DMS153 (cell line): ENCODE measurements at places on chromosomes 6 and 20.
A peak's percentile ranks its signal among the peaks of the same experiment; 100 is the strongest.

GRCh38 chr6:29759457-29759856, 36.2 kb downstream of the HLA-F start:
- DNase-seq: peak; percentile 81

- peak; percentile 49 for DNase-seq
Observed at GRCh38 chr6:90000864-90001731, 106.8 kb downstream of the GJA10 start.

DNA sequence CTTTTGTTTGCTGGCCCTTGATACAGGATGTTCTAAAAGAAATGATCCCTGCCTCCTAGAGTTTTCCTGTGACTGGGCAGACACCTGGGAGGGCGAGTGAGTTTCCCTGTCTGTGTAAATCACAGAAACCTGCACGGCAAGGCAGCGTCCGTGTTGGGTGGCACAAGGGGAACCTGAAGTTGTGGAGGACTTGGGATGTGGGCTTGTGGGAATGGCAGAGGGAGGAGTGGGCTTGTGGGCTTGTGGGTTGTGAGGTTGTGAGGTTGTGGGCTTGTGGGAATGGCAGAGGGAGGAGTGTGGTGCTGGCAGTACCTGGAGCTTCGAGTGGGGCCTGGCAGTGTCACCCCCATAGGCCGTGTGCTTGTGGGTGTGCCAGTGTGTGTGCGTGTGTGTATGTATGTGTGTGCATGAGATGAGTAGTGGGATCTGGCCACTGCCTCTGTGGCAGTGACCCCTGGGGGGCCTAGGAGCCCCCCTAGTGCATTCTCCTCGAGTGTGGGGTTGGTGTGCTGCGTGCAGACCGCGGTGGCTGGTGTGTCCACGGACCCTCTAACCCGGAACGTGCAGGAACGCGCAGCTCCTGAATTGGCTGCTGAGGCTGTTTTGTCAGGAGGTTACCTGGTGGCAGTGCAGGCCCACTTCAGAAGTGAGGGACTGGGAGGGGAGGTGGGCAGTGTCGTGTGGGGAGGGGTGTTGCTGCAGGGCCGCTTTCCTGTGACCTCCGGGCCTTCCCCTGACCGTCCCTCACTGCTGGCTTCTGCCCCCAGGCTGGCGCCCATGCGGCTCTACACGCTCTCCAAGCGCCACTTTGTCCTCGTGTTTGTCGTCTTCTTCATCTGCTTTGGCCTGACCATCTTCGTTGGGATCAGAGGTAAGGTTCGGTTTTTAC, 13.0 kb downstream of the TMEM181 start:
- no peak for DNase-seq

DNA sequence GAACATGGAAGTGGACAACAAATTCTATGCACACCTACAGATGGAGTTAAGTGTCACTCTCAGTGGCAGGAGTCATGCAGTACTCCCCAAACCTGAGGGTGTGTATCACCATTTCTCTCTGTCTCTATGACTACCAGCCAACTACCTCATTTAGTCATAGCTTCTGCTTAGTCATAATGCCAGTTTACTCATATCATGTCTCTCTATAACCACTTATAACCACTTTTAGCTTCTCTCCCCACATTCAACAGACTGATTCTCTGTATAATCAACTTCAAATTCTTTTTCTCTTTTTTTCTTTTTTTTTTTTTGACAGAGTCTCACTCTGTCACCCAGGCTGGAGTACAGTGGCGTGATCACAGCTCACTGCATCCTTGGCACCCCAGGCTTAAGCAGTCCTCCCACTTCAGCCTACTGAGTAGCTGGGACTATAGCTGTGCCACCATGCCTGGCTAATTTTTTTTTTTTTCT, 13.8 kb upstream of the GTF3C6 start:
- DNase-seq: no peak

GRCh38 chr6:119535332-119535731, 185.8 kb upstream of the MAN1A1 start:
- no peak for DNase-seq

DNA sequence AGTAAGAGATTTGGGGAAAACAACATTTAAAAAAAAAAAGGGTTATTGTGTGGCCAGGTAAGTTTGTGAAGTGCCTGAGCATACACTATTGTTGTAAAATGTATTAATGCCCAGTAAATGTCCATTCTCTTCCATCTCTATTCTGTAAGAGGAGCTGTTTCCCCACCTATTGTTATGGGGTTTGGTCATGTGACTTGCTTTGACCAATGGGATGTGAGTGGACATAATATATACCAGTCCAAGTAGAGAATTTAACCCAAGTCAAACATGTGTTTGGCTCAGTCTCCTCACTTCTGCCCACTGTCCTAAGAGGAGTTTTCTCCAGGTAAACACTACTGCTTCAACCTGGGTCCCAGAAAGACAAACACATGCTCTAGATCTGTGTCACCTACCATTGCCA, 377.1 kb downstream of the FOXA2 start:
- DNase-seq: no peak

- no peak for DNase-seq
Observed at GRCh38 chr6:13834790-13835189, 20.4 kb upstream of the MCUR1 start.

- DNase-seq: no peak
Observed at GRCh38 chr20:50368813-50369224, 141.4 kb upstream of the PTPN1 start.

DNA sequence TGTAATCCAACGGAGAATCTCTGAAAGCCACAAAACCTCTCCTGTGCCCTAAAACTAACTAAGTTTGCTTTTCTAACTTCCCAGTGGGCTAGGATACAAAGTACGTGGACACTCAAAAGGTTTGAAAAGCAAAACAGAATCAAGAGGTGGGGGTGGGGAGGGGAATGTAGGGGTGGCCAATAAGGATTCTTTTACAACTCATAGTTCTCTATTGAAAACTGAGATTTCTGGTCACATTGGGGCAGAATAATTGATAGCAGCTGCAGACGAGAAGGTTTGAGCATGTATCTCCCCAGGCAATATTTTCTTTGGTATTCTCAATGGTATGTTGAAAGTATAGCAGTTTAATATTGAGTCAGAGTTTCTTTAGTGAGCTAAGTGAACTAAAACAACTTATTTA, 376.7 kb upstream of the CITED2 start:
- no peak for DNase-seq

GRCh38 chr6:9401960-9402359, 966.6 kb upstream of the SLC35B3 start:
- DNase-seq: no peak

DNA sequence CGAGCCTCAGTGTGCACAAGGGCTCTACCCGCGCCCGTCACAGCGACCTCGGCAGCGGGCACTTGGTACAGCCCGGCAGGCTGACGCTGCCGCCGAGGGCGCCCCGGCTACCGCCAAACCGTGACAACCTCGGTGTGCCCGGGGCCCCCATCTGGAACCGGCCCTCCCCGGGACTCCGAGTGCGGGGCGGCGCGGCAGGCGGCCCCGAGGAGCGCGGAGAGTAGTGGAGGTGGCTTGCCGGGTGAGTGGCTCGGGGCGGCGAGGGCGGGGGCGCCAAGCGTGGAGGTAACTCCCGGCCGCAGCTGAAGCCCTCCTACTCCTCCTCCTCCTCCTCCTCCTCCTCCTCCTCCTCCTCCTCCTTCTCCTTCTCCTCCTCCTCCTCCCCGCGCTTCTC, at the start of gene ISM1:
Gene ISM1 (plus strand): TSS at position 371 of the 394 bp plus-strand sequence. CDS start 503 bp downstream, outside the sequence.
- DNase-seq: no peak

GRCh38 chr6:19860235-19860877, 23.2 kb downstream of the ID4 start:
- peak; percentile 62 for DNase-seq

DNA sequence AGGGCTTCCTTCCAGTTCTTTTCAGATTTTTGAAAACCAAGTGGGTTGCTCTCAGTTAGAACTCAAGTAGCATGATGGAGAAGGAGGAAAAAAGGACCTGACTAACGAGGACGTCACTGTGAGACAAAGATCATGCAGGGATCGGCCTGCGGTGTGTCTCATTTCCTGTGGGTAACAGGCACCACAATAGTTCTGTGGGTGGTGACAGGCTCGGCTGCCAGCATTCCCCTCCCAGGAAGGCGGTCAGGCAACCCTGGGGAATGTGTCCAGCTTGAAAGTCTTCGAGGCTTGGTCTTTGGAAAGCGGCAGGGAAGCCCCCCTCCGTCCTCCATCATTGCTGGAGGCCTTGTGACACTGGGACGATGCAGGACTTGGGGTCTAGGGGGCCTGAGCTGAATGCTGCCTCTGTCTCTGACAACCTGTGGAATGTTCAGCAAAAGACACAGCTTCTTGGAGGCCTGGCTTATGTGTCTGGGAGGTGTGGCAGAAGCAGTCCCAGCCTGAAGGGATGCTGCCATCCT, 121.0 kb downstream of the BCAS1 start:
- DNase-seq: no peak

GRCh38 chr6:134519465-134519864, 201.6 kb upstream of the SGK1 start:
- DNase-seq: no peak

DNA sequence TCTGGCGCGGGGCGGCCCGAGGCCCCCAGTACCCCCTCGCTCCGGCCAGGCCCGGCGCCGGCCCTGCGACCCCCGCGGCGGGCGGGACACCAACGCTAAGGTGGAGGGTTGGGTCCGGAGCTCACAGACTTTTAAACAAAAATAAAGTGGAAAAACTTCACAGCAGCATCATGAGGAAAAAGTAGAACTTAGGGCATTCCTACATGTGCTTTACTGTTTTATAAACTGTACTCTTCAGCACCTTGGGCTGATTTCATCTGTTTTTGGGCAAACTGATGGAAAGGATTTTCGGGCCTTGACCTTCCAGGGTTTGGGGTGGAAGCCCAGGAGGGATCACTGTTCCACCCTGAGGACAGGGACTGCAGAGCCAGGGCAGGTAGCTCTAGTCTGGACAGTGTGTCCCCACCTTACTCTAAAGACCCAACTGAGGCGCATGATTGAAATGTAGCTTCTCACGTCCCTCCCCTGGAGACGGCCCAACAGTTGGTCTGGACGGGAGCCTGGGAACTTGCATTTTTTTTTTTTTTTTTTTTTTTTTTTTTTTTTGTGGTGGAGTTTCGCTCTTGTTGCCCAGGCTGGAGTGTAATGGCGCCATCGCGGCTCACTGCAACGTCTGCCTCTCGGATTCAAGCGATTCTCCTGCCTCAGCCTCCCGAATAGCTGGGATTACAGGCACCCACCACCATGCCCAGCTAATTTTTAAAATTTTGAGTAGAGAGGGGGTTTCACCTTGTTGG, 740 bp downstream of the NELFCD start:
- no peak for DNase-seq

DNA sequence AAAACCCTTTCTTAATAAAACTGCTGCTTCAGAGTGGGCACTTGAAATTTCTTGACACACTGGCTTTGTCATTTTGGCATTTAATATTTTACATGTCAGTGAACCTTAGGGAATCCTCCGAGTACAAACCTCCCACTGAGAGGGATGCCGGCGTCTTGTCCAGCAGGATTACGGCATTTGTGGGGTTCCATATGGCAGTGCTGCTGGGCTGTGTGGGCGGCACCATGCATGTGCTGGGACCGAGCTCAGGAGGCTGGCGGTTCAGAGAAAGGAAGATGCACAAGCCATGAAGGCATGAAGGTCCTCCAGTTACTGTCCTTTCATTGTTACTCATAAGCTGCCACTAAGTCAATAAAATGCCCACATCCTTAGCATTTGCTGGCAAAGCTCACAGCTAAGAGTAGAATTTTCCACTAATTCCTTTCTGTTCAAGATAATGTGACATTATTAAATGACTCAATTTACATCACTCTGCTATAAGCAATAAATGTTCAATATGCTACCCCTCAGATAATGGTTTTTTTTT, 61.4 kb downstream of the LY86 start:
- DNase-seq: no peak

DNA sequence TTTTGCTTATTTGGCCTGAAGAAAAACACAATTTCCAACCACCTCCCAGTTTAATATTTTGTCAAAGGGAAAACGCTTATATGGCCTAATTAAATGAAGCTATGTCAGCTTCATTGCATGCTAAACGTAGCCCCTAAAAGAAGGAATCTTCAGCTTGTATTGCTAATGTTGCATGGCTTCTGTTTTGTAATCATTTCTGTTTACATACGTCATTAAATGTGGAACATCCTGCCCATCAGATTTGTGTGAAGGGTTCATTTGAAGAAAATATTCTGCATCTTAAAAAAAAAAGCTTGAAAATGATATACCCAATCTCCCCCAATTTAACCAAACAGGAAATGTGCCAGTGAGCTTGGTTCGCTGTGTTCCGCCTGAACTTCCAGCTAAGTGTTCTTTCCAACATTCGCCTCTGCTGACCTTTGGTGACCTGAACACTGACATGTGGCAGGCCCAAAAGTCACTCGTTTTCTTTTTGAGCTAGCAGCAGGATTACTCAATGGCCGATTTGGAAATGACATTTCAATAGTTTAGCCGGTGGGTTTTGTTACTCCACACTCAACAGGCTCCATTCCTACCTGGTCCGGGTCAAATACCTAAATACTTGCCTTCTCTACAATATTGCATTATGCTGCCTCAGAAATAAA, 12.7 kb upstream of the SIRT5 start:
- no peak for DNase-seq

GRCh38 chr6:2652611-2653010, 98.1 kb downstream of the MYLK4 start:
- DNase-seq: no peak

GRCh38 chr20:48079028-48079427, 293.7 kb upstream of the SULF2 start:
- no peak for DNase-seq

DNA sequence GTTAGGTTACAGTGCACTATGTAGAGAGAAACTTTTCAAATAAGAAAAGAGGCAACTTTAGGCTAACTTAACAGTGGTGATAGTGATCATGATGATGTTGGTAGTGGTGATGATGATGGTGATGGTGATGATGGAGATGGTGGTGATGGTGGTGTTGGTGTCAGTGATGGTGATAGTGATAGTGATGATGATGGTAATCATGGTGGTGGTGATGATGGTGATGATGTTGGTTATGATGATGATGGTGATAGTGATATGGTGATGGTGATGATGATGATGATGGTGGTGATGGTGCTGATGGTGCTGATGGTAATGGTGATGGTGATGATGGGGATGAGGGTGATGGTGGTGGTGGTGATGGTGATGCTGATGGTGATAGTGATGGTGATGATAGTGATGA, 107.4 kb downstream of the DLL1 start:
- no peak for DNase-seq

DNA sequence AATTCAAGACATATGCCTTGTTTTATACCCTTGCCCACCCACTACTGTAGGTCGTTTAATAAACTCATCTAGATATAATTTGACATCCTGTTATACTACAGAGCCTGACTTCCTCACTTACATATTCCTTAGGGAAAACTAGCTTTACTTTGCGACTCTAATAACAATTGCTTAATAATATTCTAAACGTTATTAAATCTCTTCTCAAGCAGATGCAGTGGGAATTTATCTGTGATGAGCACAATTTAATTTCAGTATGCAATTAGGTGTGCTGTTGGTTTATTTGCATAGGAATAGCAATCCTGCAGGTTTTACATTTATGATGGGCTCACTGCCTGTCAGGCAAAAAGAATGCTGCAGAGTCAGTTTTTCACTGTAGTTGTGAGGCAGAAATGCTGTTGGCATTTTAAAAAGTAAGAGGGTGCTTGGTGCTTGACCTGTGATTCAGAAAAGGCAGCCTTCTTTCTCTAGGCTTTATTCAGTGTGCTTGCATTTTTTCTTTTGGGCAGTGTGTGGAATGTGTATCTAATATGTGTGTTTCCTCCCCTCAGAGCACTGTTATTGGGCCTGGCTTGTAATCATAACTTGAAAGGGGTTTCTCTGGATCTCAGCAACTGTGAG, 152.3 kb upstream of the SCGN start:
- no peak for DNase-seq
